ENCODE measurements at places on chromosomes 6 and 20.

DNA sequence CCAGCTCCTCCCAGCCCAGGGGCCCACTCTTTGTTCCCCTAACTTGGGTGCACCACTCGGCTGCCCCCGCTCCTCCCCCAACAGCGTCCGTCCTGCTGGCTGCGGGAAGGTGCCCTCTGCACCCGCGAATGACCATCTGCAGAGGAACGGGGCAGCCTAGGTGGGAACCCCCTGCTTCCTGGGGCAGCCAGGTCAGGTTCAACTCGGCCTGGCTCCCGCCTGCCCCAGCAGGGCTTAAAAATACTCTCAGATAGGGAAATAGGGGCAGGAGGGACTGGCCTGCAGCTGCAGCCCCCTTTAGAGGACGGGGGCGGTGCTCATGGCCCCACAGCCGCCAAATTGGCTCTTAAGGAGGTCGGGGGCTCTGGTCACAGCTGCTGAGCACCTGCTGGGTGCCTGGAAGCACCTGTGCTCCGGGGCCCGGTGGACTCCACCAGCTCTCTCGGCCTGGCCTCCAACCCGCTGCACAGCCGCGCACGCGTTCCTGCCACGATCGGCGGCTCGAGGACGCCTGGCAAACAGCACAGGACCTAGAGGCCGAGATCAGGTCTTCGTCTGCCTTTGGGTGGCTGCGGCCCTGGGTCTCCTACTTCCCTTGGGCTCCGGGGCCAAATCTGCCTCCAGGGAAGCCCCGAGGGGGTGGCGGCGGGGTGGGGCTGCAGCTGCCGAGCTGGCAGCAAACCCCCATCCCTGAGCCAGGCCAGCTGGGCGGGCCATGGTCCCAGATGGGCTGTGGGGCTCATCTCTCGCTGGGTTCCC is 700 bp upstream of the LAMA5 start:
- no peak for DNase-seq

DNA sequence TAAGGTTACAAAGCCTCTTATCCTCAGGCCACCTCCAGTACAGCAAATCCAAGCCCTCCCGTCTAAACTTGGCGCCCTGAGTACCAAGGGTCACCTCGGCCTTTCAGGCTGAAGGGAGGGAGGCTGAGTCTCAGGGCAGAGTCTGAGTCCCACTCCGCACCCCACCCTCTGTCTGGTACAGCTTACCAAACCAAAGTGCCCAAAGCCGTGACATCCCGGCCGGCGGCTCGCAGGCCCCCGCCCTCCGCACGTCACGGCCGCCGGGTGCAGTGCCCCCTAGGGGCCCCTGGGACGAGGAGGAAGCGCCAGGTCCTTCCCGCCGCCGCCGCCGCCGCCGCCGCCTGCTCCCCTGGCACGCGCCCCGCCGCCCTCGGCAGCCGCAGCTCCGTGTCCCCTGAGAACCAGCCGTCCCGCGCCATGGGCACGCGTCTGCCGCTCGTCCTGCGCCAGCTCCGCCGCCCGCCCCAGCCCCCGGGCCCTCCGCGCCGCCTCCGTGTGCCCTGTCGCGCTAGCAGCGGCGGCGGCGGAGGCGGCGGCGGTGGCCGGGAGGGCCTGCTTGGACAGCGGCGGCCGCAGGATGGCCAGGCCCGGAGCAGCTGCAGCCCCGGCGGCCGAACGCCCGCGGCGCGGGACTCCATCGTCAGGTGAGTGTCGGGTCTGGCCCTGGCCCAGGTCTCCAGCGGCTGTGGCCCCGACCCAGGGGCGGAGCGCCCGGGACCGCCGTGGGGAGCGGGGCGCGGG is at the start of gene MTHFD1L:
MTHFD1L (plus strand) TSS at position 297 of the 741 bp plus-strand sequence; CDS start at position 418, 121 bp downstream.
- peak; percentile 55 for DNase-seq

DNA sequence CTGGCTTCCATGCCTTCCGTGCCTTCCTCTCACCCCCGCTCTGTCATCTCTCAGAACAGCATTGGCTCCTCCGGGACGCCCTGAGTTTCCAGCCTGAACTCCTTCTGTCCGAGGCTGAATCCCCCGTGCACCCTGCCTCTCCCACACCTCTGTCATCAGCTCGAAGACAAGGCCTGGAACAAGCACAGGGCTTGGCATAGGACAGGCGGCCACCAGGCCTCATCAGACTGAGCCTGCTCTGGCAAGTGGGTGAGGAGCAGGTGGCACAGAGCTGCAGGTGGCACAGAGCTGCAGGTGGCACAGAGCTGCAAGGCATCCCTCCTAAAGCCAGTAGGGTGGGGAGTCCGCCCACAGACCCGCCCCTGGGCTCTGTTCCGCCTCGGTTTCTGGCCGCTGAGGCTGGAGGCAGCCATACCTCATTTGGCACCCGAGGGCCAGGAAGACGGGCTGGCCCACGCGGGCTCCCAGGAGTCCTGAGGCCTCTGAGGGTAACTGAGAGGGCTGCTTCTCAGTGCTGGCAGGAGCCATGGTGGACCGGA is 60.2 kb downstream of the EZR start:
- no peak for DNase-seq

DNA sequence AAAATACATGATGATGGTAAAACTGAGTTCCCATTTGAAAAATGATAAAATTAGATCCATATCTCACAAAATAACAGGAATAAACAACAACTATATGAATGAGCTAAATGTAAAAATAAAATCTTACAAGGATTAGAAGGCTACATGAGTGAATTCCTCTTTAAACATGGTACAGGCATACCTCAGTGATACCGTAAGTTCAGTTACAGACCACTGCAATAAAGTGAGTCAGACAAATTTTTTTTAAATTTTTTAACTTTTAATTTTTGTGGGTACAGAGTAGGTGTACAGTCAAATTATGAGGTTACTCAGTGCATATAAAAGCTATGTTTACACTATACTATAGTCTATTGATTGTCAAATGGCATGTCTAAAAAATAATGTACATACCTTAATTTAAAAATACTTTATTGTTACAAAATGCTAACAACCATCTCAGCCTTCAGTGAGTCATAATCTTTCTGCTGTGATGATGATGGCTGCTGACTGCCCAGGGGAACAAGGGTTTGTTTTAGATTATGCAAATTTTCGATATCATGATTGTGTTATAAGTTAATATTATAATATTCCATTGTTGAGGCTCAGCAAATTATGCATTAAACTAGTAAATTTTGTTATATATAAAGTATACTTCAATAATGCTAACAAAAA is 222.8 kb upstream of the RUNX2 start:
- DNase-seq = no peak

DNA sequence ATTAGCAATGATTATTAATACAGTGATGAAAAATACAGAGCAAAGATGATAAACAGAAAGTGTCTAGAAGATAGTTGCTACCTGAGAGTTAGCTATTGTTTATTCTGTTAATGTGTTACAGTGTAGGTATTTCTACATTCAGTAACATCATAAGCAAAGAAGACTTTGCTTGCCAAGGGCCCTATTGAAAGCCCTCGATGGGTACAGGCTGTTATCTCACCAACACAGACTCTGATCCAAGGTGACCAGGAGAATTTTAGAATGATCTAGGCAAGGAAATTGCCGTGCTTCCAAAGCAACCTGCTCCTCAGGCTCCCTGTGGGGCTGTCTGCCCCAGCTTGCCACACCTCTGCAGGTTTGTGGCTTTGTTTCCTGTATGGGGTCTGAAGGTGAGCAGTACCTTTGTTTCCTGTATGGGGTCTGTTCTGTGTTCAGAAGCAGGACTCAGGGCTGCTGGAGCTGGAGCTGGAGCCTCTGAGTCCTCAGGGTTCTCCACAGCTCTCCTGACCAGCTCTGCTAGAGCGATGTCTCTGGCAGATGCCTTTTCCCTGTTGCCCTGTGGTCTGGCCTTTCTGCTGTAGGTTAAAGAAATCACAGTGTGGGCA is 32.5 kb downstream of the PHACTR3 start:
- no peak for DNase-seq

- DNase-seq = no peak
Observed at GRCh38 chr20:46322641-46323040, 14.3 kb upstream of the CDH22 start.

- DNase-seq = no peak
Observed at GRCh38 chr20:25574411-25574810, 10.9 kb downstream of the NINL start.

- DNase-seq = no peak
Observed at GRCh38 chr6:159468994-159469393, 224.0 kb downstream of the SOD2 start.

DNA sequence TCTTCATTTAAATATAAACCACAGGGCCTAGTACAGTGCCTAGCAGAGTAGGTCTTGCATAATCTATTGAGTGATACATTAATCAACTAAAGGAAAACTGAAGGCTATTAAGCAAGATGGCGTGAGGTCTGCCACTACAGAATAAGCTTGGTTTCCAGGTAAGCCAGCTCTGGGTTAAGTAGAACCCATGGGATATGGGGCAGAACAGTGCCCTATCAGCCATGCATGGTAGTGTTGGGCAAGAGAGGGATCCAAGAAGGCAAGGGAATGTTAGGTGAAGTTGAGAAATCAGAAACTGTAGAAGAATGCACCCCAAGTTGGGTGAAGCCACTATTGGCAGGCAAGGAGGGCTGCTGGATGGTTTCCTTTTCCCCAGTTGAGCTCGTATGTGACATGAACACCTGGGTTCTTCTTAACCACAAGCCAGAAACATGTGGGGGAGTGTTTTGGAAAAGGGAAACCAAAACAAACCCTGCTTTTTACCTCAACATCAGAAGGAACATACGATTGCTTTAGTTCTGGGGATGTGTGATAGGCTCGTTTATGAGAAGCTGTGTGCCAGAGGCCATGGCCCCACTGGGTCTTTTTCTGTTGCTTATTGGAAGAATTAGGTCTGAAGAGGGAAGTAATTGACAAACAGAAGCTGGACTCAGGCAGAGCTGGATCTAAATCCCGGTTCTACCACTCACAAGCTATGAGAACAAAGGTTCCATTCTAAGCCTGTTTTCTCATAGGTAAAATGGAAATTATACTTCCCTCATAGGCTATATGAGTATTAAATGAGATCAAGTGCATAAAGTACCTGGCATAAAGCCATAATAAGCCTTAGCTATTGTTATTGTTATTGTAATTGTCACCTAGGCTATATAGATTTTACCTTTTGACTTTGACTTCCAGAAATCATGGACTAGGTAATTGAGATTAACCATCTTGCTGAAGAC is 33.5 kb downstream of the NEDD9 start:
- no peak for DNase-seq
